ENCODE measurements at places on chromosomes 16 and 17.

DNA sequence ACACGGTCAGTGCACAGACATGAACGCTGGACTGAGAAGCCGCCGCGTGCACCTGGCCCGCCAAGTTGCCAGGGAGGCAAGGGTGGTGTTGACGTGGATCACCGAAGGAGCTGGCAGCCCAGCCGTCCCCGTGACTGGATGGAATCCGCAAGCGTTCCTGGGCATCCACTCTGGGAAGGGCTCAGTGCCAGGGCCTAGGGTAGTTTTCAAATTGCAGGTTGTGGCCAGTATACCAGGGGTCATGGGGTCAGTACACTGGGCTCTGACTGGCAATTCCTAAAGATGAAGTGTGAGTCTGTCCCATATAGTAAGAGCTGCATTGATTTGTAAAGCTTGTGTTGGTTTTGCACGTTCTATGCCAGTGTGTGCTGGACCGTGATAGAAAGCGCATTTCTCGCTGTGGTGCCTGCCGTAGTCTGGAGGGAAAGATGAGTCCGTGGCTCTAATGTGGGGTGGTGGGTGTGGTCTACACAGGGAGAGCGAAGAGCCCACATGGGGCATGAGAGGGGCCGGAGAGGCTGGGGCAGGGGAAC is 21.1 kb upstream of the METRNL start:
- no peak for DNase-seq

GRCh38 chr16:23464196-23464595 is 11.2 kb upstream of the COG7 start:
- DNase-seq, result no peak

GRCh38 chr16:3364774-3365427 is 9.2 kb downstream of the OR2C1 start:
- peak; percentile 40 for DNase-seq

DNA sequence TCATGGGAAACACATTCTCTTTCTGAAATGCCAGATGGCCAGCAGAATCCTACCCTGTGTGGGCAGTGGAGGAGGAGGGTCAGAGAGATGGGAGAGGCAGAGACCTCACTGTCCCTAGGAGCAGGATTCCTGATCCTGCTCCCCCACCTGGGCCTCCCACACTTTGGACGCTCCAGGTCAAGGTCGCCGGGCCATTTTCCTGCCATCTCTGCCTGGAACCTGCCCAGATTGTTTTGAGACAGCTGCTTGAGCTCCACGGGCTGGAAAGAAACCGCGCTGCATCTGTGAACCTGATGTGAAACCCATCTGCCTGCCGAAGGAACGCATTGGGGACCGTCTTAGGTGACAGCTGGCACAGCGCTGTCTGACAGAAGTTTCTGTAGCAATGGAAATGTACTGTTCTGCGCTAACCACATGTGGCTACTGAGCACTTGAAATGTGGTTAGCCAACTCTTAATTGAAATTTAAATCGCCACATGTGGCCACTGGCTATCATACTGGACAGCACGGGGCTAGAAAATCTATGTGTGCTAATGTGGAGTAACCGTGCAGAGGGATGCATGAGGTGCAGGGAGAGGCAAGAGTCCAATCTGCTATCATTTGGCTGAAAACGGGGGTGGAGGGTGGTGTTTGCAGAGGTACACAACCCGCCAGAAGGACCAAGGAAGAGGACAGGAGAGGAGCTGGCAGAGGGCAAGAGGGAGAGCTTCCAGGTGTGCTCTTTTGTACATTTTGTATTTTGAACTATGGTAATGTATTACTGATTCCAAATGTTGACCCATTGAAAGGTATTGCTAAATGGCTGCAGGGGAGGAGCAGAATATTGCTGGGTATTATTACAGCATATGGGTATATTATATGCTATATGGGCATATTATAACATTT is 15.4 kb upstream of the NUBP1 start:
- DNase-seq, result no peak

GRCh38 chr17:35795007-35795870 is at the start of gene MMP28:
MMP28 (minus strand) TSS chr17:35795641; CDS start chr17:35795377, 264 bp downstream.
- DNase-seq, result peak; percentile 42

DNA sequence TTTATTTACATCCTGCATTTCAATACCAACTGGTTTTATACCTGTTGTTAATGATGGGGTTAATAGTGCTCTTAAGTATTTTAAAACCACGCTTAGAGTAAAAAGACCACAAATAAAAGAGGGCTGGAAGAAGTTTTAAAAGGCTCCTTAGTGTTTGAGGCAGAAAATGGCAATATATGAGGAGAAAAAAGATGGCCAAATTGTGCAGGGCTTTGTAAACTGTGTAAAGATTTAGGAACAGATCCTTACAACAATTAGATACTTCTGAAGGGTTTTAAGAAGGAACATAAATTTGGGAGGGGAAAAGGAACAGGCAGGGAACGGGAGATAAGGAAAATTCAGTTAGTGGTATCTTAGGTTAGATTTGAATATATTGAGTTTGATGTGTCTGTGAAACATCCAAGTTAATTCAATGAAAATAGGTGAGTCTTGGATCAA is 12.7 kb downstream of the CDC27 start:
- no peak for DNase-seq

DNA sequence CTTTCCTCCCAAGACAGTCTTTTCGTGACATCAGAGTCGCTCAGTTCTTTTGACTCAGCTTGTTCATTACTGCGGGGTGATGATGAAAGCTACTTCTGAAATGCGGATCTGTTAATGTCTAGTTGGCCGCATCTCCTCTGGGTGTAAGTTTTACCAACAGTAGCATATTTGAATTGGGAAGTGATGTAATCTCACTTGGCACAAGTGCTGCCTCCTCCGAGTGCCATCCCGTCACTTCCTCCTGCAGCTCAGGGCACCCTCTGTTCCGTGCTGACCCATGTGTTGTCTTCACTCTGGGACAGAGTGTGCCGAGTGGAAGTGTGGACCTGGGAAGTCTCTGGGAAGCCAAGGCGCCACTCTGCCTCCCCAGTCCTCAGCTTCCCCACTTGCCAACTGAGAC is 8.9 kb downstream of the ADAD2 start:
- no peak for DNase-seq

GRCh38 chr16:58863042-58863441 is 128.9 kb upstream of the GOT2 start:
- no peak for DNase-seq

DNA sequence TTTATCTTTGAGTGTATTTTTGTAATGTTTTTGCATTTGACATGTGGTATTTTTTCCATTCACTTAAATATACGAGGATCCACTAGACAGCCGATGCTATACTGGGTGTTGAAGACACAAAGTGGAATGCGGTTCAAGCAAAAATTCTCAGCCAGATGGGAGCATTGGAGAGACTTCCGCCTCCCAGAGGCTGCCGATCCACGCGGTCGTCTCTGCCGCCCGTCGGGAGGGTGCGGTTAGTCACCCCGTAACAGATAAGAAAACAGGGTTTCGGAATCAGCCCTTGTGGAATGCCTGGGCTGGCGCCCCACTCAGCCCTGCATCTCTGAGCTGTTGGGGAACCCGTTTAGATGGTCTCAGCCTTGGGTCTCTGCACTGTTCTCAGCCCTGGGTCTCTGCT is 7.3 kb downstream of the GSE1 start:
- DNase-seq, result no peak

- DNase-seq, result no peak
Observed at GRCh38 chr16:76524769-76525168, 247.6 kb downstream of the CNTNAP4 start.

DNA sequence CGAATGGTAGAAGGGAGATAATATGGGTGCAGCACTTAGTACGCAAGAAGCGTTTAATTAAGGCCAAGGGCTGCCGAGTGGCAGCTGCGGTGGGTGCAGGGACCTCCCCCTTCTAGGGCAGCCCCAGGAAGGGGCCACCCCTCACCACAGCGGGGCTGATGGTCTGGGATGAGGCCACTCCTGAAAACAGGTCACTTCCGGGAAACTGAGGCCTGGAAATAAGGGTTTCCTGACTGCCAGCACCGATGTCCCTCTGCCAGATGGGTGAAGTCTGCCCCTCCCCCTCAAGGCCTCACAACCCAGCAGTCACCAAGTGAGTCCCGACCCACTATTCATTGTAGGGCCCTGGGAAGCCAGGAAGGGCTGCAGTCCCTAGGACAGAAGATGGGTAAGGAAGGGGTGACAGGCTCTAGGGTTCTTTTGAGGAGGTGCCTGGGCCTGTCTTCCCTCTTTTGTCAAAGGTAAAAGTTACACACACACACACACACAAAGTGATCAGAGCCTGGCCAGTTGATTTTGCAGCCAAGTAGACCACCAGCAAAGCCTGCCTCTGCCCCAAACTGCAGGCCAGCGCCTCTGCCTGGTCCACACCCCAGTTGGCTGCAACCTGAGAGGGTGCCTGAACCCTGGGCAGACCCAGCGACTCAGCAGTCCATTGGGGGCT is 12.5 kb downstream of the SREBF1 start:
- no peak for DNase-seq

- DNase-seq, result no peak
Observed at GRCh38 chr16:27959914-27960313, 103.6 kb downstream of the GSG1L start.

- no peak for DNase-seq
Observed at GRCh38 chr17:31048780-31049179, 46.0 kb upstream of the NF1 start.

- no peak for DNase-seq
Observed at GRCh38 chr17:55327225-55328088, 62.7 kb downstream of the HLF start.

- no peak for DNase-seq
Observed at GRCh38 chr17:46958041-46958591, 20.9 kb downstream of the RPRML start.

DNA sequence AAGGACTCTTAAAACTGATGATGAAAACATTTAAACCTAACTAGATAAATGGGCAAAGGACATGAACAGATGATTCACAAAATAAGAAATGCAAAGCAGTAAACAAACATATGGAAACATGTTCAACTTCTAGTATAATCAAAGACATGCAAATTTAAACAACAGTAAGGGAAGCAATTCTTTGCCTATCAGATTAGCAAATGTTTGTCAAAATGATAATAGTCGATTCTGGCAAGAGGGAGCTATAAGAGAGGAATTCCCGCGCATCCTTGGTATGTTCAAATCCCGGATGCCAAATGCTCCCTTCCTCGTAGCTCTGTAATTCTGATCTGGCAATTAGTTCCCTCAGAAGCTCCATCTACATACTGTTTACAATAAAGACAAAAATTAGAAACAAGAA is 320.5 kb downstream of the PHKB start:
- no peak for DNase-seq

DNA sequence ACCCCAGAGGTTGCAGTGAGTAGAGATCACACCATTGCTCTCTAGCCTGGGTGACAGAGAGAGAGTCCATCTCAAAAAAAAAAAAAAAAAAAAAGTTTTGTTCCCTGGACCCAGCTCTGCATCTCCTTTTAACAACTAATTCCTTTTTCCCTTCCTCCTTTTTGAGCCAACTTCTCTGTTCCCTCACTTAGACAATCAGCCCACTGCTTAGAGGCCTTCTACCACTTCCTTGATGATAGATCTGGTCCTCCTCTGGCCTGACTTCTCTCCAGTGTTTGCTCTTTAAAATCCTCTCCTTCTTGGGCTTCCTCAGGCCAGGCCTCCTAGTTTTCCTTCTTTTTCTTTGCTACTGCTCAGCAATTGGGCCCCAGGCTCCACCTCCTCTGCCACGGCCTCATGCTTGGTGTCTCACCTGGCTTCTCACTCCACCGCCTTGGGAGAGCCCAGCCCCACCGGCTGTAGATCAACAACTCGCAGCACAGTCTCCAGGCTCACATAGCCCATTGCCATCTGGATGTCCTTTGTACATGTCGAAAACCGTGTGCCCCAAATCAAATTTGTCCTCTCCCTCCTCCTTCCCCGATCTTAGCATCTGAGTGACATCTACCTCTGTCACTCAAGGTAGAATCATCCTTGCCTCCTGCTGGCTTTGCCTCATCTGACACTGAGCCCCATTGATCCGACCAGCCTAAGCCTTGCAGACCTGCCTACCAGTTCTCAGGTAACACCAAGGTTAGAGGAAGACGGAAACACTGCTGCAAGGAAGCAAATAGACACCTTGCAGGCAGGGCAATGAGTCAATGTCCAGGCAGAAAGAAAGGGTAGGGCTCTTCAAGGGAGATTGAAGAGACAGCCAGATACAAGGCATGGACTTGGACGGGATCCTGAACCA is 17.4 kb downstream of the ARHGAP27 start:
- DNase-seq, result no peak

DNA sequence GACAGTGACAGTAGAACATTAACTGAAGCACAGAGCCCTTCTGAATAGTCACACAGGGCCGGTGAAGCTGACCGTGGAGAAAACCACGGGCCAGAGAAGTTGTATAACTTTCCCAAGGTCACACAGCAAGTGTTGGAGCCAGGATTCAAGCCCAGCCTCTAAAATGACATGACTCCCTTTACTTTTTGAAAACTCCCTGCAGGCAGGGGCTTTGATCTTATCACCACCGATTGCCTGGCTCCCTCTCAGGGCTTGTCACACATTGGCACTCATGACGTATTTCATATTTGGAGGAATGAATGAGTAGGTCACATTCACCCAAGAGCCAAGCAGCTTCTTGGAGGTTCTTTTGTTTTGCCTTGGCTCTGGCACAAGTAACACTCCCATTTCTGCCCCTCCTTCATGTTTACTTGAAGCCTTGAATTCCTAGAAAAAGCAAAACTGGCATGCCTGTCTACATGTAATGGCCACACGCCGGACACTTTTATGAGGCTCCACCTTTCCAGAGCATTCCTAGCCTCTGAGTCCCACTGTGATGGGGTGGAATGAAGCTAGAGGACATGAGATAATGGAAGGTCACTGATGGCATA is 13.3 kb upstream of the RBBP6 start:
- no peak for DNase-seq

- DNase-seq, result no peak
Observed at GRCh38 chr17:32739722-32740121, 137.2 kb downstream of the MYO1D start.

DNA sequence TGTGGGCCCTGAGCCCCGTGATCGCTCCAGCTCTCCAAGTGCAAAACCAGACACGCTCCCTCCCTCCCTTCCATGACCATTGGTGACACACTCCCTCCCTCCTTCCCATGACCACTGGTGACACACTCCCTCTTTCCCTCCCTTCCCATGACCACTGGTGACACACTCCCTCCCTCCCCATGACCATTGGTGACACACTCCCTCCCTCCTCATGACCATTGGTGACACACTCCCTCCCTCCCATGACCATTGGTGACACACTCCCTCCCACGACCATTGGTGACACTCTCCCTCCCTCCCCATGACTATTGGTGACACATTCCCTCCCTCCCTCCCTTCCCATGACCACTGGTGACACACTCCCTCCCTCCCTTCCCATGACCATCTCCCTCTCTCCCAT is 56.3 kb downstream of the LMF1 start:
- no peak for DNase-seq

DNA sequence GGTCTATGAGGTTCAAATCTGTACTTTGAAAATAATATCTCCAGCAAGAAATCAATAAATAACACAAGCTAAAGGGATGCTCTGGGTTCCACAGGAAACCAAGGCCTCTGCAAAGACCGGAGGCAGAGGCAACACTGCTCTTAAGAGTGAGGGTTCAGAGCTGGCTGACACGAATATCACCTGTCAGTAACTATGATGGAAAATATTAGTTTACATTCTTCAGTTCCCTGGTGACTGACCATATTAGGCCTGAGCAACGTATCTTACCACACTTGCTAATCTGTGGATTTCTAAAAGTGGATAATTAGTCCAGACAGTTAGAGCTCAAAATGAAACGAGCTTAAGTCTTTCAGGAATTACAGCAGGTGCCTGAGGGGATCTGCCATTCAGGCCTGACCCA is 459.3 kb downstream of the HS3ST3B1 start:
- no peak for DNase-seq

All from H54 (cell line).